ENCODE measurements at places on chromosomes 13 and 19.

GRCh38 chr19:2699413-2700140 lies 2.9 kb downstream of the GNG7 start:
- DNase-seq: no peak

DNA sequence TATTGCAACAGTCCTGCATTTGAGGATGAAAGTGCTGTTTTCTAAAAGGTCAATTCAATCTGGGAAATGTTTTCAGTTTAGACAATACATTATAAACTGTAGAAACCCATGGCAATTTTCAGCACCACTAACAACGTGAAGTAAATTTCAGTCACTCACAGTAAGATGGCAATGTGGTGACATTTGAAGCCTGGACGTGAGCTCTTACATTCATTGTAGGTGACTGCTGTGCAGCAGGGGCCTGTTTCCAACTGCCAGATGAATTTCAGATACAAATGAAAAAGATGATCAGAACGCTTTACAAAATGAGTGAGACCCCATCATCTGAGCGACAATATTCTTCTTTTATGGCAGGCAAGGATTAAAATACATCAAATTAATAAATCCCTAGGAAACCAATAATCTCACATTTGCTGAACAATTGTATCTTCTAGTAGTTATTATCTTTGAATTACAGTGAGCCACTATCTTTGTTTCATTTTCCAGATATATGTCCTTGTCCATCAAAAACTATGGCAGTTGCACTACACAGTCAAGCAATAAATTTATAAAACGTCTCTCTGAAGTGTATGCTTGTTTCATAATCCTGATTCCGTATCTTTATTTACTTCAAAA lies 1816.8 kb downstream of the OLFM4 start:
- DNase-seq: no peak

DNA sequence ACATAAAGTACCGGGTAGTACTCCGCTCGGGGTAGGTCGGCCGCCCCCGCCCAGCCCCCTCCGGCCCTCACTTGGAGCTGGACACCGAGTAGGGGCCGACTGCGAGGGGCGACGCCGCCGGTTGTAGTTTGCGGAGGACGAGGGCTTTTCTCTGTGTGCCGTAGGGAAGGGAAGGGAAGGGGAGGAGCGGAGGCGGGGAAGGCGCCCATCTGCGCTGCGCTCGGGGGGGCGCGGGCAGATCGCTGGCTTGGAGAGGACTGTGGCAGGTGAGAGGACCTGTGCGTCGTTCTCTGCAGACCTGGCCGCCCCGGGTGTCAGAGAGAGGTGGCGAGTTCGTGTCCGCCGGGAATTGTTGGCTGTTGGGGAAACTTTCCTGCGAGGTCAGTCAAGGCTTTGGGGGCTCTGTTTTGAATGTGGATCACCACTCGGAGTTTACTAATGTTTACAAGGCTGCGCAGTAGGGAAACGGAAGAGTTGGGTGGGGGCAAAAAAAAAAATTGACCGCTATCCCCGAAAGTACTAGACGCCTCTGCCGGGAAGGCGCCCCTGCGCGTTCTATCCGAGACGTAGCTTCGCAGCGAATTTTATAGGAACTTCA lies 1.4 kb downstream of the ING1 start:
- DNase-seq: no peak

DNA sequence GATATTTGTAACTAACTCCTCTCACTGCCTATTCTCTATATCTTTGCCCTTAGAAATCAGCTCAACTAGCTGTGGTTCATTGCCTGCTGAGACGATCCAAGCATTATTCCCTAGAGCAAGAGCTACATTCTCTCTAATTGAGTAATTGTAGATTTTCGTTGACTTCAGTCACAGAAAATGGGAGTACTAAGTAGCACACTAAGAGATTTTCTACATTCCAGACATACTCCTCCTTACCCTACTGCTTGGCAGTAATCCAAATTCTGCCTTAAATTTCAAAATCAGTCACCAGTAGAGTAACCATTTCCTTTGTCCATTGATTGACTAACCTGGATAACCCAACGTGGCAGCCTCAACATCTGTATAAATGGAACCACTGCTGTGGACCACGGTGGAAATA lies 1786.8 kb downstream of the SLITRK5 start:
- no peak for DNase-seq

DNA sequence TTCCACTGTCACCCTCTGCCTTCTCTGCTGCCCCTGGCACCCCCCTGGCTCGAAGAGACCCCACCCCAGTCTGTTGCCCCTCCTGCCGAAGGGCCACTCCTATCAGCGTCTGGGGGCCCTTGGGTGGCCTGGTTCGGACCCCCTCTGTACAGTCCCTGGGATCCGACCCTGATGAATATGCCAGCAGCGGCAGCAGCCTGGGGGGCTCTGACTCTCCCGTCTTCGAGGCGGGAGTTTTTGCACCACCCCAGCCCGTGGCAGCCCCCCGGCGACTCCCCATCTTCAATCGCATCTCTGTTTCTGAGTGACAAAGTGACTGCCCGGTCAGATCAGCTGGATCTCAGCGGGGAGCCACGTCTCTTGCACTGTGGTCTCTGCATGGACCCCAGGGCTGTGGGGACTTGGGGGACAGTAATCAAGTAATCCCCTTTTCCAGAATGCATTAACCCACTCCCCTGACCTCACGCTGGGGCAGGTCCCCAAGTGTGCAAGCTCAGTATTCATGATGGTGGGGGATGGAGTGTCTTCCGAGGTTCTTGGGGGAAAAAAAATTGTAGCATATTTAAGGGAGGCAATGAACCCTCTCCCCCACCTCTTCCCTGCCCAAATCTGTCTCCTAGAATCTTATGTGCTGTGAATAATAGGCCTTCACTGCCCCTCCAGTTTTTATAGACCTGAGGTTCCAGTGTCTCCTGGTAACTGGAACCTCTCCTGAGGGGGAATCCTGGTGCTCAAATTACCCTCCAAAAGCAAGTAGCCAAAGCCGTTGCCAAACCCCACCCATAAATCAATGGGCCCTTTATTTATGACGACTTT lies 2.0 kb downstream of the ZFP36 start:
- no peak for DNase-seq

DNA sequence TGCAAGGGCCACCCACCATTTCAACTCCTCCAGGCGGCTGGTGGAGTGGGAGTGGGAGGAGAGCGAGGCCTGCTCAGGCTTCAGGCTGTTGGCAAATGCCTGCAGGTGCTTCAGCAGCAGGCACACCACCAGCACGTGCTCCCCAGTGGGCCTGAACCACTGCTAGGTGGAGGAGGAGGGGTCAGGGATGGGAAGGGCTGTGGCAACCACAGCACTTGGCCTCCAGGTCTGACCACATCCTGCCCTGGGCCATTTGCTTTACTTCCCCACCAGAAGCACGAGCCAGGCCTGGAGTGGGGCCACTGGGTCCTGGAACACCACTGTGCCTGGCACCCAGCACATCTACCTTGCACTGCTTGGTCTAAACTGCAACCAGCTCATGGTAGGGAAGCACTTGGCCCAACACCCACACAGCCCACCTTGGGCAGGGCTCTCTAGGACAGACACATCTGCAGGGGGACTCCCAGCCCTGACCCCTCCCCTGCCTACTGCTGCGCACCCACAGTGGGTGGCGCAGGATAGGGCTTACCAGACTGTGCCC lies 26.2 kb downstream of the TUBA3C start:
- no peak for DNase-seq

GRCh38 chr19:11405846-11406643 lies 13.1 kb downstream of the RGL3 start:
- no peak for DNase-seq

- no peak for DNase-seq
Observed at GRCh38 chr19:30966486-30966885, 382.8 kb downstream of the TSHZ3 start.

GRCh38 chr13:23558675-23559536 lies 11.3 kb upstream of the TNFRSF19 start:
- DNase-seq: no peak

GRCh38 chr19:30870876-30871275 lies 478.4 kb downstream of the TSHZ3 start:
- peak; percentile 78 for DNase-seq

- DNase-seq: no peak
Observed at GRCh38 chr19:51018745-51019543, 565 bp downstream of the KLK10 start.

DNA sequence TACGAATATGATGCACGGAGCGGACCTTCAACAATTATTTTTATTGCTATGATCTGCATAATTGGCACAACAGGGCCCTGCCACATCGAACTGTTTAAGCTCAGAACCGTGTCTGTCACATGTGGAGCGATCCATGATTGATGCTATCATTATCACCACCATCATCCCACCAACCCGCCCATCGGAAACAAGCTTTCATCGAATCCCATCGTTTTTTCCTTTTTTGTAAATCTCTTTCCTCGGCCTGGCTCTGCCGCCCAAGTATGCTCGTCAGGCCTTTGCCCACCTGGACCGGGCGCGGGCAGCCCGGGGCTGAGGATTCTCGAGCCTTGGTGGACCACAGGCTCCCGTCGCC lies 533 bp upstream of the DCAF15 start:
- DNase-seq: no peak

GRCh38 chr19:7941895-7942596 lies 1.4 kb downstream of the TIMM44 start:
- DNase-seq: no peak

GRCh38 chr13:98279473-98280175 lies 102.6 kb upstream of the RNF113B start:
- DNase-seq: no peak

DNA sequence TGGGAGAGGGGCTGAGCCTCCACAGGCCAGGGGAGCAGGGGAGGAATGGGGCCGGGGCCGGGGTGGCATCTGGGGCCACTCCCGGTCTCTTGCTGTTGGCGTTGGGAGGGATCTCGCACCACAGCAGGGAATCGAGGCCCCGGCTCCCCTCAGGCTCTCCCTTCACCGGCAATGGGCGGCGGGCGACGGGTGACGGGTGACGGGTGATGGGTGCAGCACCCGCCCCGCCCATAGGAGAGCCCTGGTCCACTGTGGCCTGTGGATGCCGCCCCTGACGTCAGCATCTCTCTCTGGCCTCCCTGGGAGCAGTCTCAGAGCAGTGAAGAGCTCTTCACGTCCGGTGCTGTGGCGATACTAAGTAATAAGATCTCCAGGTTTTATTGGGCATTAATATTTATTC lies 133.6 kb downstream of the KDM4B start:
- no peak for DNase-seq

DNA sequence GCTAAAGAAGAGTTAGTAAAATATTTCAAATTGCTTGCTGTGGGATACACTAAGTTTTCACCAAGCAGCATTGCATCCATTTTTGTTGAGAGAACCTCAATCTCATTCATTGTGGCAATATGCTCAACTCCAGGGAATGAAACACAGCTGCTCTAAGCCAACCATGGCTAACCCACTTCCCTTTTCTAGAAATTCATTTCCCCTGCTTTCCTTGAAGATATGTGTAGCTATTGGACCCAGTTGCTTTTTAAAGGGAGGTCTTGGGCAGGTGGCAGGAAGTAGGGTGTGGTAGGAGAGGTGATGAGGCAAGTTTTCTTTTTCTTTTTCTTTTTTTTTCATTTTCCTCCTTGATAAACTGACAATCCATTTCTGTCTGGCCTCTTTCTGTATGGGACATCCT lies 452.2 kb downstream of the FGF14 start:
- DNase-seq: no peak

- no peak for DNase-seq
Observed at GRCh38 chr19:6234527-6234926, 45.2 kb downstream of the MLLT1 start.

DNA sequence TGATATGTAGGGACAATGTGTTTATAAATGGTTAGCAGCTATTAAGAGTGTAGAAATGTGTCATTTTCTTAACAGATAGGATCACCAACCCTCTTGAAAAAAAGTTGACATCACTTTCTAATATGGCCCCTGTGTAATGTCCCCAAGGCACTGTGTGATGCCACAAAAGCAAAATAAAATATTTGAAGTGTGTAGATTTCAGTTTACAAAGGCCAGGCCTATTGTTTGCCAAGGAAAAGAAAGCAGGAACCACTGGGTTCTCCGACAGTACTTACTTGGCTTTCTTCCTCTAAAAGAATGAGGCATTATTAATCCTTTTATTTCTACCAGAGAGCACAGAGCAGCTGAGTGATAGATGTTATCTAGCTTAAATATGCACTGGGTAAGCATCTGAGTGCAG lies 10.5 kb upstream of the GJA3 start:
- DNase-seq: no peak

GRCh38 chr19:35744430-35745327 lies 539 bp downstream of the U2AF1L4 start:
- DNase-seq: peak; percentile 98

- no peak for DNase-seq
Observed at GRCh38 chr13:110374431-110375370, 67.6 kb downstream of the COL4A2 start.

DNA sequence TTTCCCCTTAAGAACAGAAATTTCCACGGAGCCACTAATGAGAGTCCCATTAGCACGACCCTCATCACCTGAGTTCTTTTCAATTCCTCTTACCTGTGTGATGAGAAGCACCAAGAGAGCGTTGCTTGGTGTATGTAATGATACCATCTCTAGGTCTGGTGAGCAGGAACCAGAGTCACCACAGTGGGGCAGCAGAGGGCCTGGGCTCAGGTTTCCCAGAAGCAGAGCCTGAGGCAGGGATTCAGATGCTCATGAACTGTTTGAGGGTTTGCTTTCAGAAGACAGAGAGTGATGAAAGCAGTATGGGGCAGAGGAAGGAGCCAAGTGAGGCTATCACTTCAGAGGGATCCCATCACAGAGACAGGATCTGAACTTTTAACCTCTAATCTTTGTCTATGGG lies 3.1 kb upstream of the PTPRH start:
- no peak for DNase-seq

DNA sequence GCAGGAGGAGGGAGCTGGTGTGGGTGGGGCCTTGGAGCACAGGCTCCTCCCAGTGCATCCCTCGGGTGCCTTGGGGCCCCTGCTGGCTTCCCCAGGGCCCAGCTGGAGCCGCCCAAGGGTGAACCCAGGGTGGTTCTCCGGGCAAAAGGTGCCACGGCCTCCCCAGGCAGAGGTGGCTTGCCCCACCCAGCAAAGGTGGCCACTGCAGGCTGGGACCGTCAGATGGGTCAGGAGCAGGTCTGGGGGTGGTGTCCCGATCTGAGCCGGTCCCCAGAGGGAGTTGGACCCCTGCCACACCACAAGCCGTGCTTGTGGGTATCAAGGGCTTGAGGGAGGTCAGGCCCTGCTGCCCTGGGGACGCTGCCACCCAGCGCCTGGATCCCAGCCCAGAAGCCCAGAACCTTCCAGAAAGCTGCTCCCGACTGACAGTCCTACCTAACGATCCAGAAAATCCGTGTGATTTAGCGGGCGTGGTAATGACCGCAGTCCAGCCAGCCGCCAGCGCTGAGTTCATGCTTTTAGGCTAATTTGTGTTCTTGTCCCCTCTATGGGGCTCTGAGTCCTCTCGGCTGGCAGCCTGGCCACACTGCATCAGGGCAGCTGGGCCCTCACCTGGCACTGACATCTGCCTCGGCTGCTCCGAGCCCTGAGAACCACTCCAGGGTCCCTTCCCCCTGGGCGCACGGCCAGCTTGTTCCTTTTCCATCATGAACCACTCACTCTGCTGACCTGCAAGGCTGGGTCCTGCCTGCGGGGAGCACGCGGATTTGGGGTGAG lies 5.0 kb upstream of the GRIN3B start:
- no peak for DNase-seq

- DNase-seq: no peak
Observed at GRCh38 chr13:84460989-84461388, 578.7 kb upstream of the SLITRK1 start.

GRCh38 chr19:29529646-29530539 lies 4.1 kb downstream of the VSTM2B start:
- no peak for DNase-seq

GRCh38 chr19:39377373-39378362 lies 13.2 kb downstream of the PAF1 start:
- DNase-seq: no peak

- DNase-seq: peak; percentile 87
Observed at GRCh38 chr13:79393564-79394249, 12.3 kb downstream of the RBM26 start.

GRCh38 chr19:12899891-12900518 lies 9.0 kb downstream of the GCDH start:
- no peak for DNase-seq
